ENCODE measurements at places on chromosomes 7 and 10. TPM values are rescaled to one million over a fixed set of nuclear protein-coding genes. Genes with fewer than 3 reads are reported as not detected.
A peak's percentile ranks its signal among the peaks of the same experiment; 100 is the strongest.

GRCh38 chr10:69901628-69902505 is 100.2 kb downstream of the COL13A1 start:
- peak; percentile 72 for DNase-seq

GRCh38 chr7:70787771-70788170 is 344.2 kb upstream of the GALNT17 start:
- DNase-seq = no peak

DNA sequence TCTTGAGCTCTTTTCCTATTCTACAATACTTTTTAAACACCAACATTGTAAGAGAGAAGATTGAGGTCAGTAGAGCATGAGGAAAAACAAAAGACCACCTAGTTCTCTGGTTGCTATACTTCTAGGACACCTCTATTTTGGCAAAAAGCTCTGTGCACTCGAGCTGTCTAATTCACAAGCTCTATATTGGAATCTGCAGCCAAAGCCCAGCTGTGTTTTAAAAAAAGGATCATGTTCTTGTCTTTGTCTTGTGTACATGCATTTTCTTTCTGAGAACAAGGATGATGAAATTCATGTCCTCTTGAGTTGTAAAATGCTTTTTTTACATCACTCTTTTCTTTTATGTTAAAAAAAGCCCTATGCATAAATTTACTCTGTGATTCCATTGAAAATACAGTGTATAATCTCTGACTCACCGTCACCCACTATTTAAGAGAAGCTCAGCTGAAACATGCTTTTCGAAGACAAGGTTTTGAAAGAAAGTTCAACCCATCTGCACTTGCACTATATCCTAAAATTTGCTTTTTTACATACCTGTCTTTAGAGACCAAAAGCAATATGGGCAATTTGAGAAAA is 215.5 kb upstream of the VSTM2A start:
- DNase-seq = no peak

Gene CREM
- total RNA-seq = 38.6 TPM

- DNase-seq = no peak
Observed at GRCh38 chr10:75159519-75159918, 48.1 kb downstream of the SAMD8 start.

DNA sequence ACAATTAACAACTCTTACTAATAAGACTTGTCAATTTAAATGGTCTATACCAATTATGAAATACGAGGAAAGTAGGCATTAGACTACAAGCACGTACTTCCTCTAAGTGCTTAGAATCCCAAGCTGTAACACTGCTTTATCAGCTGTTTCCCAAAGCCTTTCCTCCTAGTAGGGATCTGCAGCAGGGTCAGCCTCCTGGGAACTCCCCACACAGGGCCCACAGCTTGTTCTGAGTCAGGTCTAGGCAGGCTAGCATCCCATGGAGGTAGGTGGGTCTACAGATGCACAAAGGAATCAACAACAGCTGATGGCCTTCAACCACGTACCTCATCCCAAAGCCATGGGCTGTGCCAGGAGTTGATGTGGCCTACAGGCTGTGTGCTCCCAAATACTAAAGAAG is 14.7 kb downstream of the MMS19 start:
- DNase-seq = no peak

Gene ELMO1
- not detected for total RNA-seq
